ENCODE measurements at places on chromosomes 5 and 9.

DNA sequence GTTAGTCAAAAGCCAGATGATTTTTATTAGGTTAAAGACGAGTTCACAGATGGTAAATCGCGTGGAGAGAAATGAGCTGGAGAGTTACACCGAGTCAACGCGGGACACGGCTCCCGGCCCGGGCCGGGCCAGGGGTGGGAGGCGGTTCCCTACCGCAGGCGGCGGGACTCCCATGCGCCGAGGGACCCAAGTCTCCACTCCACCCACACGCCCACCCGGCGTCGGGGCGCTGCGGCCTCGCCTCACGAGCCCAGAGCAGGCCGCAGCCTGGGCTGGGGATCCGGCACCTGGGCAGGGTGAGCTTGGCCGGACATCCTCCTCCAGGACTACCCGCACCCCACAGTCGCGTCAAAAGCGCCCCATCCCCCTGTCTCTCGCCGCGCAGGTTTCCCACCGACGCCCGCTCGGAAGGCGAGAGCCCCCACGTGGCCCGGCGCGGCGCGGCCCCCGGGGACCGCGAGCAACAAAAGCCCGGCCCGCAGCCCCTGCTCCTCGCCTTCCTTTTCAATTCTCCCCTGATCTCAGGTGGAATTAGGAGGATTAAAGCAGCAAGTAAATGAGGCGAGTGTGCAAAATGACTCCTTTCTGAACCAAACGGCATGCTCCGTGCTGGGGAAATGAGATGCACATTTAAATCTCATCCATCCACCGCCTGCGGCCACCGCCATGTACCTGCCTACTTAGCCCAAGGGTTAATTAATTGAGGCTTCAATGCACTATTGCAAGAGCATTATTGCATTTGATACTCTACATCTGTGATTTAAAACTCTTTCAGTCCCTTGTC lies 196.5 kb upstream of the TBCA start:
- no peak for DNase-seq

DNA sequence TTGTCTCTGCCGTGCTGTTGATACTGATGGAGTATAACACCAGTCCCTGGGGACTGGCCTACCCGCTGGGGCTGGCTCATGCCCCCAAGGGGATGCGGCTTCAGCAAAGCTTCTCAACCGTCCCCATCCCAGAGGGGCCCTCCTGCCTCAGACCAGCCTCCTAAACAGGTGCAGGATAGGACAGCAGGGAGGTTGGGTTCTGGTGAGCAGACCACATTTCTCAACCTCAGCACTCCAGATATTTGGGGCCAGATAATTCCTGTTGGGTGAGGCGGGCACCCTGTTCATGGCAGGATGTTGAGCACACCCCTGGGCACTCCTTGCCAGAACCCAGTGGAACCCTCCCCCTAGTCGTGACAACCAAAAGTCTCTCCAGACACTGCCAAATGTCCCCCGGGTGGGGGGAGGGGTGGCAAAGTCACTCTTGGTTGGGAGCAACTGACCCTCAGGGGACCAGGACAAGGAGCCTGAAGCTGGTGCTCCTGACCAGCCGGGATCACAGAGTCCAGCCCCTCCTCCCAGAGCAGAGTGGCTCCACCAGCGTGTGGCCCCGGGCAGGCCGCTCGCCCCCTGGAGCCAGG lies 107.8 kb downstream of the ZNF354C start:
- no peak for DNase-seq

GRCh38 chr9:137369061-137369787 lies 53.7 kb downstream of the EXD3 start:
- no peak for DNase-seq

- no peak for DNase-seq
Observed at GRCh38 chr5:60843936-60844905, at the start of gene ELOVL7. TSS of gene ELOVL7 (minus strand) at chr5:60844269. CDS start at chr5:60787397, 56,872 bp downstream.

GRCh38 chr9:87387351-87388011 lies 110.2 kb upstream of the DAPK1 start:
- no peak for DNase-seq

- DNase-seq = no peak
Observed at GRCh38 chr5:134145041-134145757, 30.7 kb downstream of the TCF7 start.
